ENCODE measurements at places on chromosomes 7 and 10.

DNA sequence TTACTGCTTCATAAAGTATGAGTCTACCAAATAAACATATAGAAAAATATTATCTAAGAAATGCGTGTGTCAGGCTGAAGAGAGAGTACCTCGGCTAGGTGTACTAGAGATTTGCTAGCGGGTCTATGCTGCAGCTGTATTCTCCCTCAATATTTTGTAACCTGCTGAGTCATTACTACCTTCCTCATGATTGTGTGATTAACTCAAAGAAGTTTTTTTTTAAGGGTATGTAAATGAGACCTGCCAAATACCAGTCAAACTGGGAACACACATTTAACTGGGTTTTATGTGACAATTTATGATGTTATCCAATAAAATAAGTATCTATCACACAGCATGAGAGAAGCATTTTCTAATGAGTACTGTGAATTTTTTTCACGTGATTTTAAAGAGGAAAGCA lies 180.4 kb downstream of the RNF133 start:
- no peak for DNase-seq

DNA sequence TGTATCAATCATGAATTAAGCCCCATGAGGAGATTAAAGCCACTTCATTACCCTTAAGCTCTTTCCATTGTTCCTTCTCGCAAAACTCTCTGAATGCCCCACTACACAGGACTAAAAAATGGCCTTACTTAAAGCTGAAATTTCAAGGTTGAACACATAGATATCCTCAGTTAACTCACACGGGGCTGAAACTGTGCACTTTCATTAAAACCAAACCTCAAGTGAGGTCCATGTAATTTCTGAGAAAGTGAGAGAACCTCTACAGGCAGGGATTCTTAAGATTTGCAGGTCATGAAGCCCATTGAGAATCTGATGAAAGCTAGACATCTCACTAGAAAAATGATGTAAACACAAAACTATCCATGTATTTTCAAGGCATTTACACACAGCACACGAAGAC lies 15.9 kb downstream of the DENND11 start:
- no peak for DNase-seq

GRCh38 chr7:149882248-149883047 lies 8.7 kb downstream of the ATP6V0E2 start:
- DNase-seq, result no peak

- no peak for DNase-seq
Observed at GRCh38 chr7:47498229-47499056, 83.5 kb downstream of the TNS3 start.

- DNase-seq, result no peak
Observed at GRCh38 chr10:104811166-104811565, 170.1 kb downstream of the SORCS3 start.

GRCh38 chr7:2820508-2820934 lies 23.6 kb downstream of the GNA12 start:
- DNase-seq, result no peak

DNA sequence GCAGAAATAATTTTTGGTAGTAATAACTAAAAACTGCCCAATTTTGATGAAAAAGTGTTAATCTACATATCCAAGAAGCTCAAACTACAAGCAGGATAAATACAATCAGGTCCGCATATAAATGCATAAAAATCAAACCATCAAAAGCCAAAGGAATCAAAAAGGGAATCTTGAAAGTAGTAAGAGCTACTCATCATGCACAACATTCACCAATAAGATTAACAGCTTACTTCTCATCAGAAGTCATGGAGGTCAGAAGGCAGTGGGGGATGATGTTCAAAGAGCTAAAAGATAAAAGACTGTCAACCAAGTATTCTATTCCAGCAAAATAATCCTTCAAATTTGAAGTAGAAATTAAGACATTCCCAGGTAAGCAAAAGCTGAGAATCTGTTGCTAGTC lies 76.4 kb downstream of the CRPPA start:
- no peak for DNase-seq

DNA sequence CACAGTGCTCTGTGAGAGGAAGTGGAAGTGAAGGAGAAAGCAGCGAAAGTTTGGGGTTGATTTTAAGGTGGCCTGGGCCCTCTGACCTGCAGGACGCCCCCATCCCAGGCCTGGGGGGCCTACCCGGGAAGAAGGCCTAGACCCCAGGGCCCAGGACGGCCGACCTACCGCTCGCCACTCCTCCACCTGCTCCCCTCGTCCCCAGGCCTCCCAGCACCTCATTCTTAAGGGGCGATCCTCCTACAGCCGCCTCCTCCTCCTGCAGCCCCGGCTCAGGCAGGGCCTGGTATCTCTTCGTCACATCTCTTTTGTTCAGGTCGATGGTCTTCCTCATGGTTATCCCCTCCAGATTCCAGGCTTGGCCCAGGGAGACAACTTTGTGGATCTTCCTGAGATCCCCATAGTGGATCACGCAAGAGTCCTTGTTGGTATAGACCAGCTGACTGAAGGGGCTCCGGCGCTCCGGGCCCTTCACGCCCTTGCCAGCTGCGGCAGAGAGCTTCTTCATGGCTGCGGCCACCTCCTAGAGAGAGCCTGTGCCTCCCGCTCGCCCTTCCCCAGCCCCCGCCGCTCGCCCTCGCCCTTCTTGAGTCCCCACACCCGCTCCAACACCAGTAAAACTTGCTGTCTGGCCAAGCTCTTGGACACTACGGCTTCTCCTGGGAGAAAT lies 117.5 kb downstream of the OR13A1 start:
- DNase-seq, result no peak

DNA sequence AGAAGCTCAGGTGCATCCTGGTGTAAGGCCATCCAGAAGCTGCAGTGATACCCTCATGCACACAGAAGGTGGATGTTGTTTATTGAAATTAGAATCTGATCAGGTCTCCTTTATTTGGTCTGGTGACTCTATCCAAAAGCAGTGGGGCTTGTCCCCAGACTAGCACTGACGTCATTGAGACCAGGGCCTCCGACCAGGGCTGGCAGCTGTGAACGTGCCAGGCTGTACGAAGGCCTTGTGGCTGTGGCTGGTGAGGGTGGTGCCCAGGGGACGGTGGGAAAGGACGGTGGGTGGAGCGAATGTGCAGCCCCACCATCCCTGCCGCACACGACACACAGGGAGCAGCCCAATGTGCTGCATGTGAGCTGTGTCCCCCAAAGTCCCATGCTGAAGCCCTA lies 160.0 kb downstream of the ADARB2 start:
- no peak for DNase-seq

GRCh38 chr7:41977151-41977651 lies 259.8 kb downstream of the GLI3 start:
- no peak for DNase-seq

DNA sequence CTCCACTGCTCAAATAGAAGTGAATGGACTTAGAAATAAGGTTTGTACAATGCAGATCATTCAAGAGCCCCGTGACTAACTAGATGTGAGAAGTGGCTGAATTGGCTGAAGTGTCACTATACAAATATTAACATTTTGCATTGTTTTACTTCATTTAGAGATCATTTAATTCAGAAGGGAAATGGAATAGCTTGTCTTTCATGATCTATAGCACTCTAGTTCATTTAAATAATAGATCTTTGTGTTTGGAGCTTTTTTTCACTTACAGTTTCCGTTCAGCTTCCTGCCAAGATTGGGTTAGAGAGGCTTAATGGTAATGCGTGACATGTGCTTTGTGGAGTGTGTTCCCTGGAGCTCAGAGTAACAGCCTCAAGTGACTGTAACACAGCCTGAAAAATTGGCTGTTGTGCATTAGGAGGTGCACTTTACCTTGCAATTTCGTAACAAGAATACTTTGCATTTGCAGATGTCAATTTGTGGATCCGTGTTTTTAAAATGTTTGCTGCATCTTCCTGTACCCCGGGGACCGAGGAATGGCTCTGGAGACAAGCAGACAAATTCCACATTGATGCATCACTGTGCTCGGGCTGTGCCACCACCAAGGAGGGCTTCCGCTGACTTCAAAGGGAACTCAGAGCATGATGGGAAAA lies 170.3 kb downstream of the NRP1 start:
- DNase-seq, result no peak

- DNase-seq, result no peak
Observed at GRCh38 chr7:150971242-150972022, 6.7 kb downstream of the KCNH2 start.

DNA sequence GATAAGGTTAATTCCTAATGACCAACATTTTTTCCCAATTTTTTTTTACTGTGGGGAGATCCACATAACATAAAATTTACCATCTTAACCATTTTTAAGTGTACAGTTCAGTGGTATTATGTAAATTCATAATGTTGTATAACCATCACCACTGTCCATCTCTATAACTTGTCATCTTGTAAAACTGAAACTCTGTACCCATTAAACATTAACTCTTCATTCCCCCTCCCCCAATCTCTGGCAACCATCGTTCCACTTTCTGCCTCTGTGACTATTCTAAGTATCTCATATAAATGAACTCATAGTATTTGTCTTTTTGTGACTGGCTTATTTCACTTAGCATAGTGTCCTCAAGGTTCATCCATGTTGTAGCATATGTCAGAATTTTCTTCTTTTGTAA lies 46.0 kb upstream of the HPS1 start:
- no peak for DNase-seq

- no peak for DNase-seq
Observed at GRCh38 chr7:137258552-137258951, 85.0 kb downstream of the PTN start.

DNA sequence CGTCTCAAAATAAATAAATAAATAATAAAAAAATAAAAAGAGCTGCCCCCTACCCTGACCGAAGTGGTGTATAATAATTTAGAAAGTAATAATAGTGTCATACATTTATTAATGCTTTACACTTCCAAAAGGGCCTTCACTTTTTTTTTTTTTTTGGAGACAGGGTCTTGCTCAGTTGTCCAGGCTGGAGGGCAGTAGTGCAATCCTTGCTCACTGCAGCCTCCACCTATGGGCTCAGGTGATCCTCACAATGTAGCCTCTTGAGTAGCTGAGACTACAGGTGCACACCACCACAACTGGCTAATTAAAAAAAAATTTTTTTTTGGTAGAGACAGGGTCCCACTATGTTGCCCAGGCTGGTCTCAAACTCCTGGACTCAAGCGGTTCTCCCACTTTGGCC lies 1.4 kb downstream of the FAM149B1 start:
- DNase-seq, result no peak

GRCh38 chr7:17369691-17370426 lies 71.4 kb downstream of the AHR start:
- DNase-seq, result no peak

DNA sequence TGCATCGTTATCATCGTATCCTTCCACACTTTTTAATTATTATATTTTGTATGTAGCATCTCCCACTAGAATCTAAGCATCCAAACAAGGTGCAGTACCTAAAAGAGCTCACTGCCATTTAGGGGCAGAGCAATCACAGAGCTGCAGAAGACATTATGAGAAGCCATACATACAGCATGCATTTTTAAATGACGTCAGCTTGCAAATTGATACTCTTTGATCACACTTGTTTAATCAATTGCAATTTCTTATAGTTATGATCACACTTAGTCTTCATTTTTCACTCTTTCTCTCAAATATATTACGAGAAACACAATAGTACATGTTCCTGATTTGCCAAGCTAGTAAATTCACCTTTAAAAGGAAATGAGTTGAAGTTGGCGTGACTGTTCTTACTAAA lies 753.3 kb upstream of the LRRN3 start:
- no peak for DNase-seq

- no peak for DNase-seq
Observed at GRCh38 chr10:70233939-70234300, 691 bp upstream of the PPA1 start.

DNA sequence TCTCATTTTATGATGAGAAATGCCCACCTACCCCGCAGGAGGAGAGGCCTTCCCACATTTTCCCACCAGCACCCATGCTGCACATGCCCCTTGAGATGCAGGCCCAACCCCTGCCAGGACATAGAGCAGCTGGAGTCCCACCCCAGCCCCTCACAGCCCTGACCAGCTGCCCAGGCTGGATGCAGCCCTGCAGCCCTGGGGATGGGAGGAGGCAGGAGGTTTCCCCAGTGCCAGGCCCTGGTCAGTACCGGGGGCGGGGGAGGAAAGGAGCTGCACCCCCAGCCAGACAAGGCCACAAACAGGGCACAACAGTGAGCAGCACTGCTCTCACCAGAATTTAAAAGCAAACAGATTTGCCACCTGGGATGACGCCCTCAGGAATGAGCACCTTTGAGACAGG lies 196.1 kb downstream of the PTPRN2 start:
- no peak for DNase-seq

- no peak for DNase-seq
Observed at GRCh38 chr7:919924-920341, 34.5 kb downstream of the ADAP1 start.

DNA sequence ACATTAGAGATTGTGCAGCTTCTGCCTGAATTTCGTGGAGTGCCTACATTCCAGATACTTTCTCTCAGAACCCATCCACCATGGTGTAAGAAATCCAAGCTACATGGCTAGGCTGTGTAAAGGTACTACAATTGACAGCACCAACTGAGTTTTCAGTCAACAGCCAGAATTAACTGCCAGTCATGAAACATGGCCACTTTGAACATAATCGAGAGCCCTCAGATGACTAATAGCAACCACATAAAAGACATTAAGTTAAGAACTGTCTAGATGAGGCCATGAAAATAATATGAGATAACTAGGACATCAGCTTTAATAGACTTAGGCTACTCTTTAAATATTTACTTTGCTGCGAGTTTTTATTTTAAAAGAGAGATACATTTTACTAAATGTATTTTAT lies 1106.8 kb upstream of the LRRTM3 start:
- no peak for DNase-seq

- DNase-seq, result no peak
Observed at GRCh38 chr7:40587419-40587818, 452.6 kb downstream of the SUGCT start.

- no peak for DNase-seq
Observed at GRCh38 chr10:127265288-127265687, 68.9 kb upstream of the INSYN2A start.

GRCh38 chr10:6247041-6247712 lies 44.4 kb downstream of the PFKFB3 start:
- no peak for DNase-seq

DNA sequence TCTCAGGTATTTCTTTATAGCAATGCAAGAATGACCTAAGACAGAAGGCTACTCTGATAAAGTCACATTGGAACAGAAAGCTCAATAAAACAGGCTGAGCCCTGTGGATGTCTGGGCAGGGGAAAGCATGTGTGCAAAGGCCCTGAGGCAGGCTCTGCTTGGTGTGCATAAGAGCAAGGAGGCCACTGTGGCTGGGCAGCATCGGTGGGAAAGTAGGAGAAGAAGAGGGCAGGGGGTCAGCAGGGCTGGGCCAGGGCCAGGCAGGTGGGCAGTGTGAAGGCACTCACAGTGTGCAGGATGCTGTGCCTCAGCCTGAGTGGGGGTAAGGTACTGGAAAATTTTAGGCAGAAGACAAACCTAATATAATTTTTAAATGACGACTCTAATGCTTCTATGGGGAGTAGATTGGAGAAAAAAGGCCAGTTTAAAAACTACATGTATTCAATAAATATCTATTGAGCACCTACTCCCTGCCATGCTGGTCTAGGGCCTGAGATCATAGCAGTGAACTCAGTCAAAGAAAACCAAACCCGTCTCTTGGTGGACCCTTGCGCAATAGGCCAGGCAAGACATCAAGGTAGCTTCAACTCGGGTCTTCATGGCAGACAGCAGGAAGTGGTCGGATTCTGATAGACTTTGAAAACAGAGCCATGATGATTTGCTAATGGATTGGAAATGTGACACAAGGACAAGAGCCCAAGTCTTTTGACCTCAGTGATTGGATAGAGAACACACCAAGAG lies 572.3 kb downstream of the TCERG1L start:
- DNase-seq, result no peak

- no peak for DNase-seq
Observed at GRCh38 chr7:129134356-129134987, 10.0 kb upstream of the TSPAN33 start.

Data from stimulated activated effector memory CD8-positive, alpha-beta T cell treated with anti-CD3 and anti-CD28 coated beads, Interleukin-12 subunit alpha, Interleukin-12 subunit beta, amount 100 ng/mL, for 72 hours (primary cell).